ENCODE measurements at places on chromosomes 1 and 21.

DNA sequence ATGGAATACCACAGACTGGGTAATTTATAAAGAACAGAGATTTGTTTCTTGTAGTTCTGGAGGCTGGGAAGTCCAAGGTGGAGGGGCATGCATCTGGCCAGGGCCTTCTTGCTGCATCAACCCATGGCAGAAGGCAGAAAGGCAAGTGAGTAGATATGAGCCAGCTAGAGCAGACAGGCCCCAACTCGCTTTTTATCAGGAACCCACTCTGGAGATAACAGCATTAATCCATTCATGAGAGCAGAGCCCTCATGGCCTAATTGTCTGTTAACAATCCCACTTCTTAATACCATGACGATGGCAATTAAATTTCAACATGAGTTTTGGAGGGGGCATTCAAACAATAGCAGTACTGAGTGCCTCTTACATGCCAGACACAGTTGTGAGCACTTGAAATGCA lies 87.2 kb upstream of the SOX13 start:
- no peak for DNase-seq

GRCh38 chr1:109315288-109315687 lies 8.5 kb upstream of the MYBPHL start:
- DNase-seq, result no peak

DNA sequence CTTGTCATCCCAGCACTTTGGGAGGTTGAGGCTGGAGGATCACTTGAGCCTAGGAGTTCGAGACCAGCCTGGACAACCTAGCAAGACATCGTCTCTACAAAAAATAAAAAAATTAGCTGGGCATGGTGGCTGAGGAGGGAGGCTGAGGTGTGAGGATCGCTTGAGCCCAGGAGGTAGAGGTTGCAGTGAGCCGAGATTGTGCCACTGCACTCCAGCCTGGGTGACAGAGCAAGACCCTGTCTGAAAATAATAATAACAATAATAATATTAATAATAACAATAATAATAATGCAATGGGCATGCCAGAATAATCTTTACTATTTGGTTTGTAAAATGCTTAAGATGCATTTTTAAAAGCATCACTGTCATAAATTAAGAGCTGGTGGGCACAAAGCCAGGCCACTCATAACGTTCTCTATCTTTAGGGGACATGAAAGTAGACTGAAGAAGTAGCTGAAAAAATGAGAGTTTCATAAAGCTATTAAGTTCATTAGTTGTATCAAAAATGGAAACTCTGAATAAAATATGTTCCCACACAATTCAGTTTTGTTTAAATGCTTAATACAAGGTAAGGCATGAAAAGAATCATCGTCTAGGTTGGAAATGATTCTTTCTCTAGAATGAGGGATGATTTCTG lies 51.6 kb upstream of the ITPKB start:
- DNase-seq, result no peak

GRCh38 chr1:203463469-203464062 lies 12.0 kb upstream of the PRELP start:
- no peak for DNase-seq

GRCh38 chr1:18922319-18922726 lies 20.0 kb upstream of the ALDH4A1 start:
- peak; percentile 70 for DNase-seq

- no peak for DNase-seq
Observed at GRCh38 chr1:209595599-209596285, 12.2 kb downstream of the CAMK1G start.

GRCh38 chr21:37711836-37712568 lies 204.3 kb downstream of the KCNJ6 start:
- DNase-seq, result peak; percentile 37

GRCh38 chr1:100502052-100502792 lies 35.7 kb upstream of the GPR88 start:
- DNase-seq, result no peak

DNA sequence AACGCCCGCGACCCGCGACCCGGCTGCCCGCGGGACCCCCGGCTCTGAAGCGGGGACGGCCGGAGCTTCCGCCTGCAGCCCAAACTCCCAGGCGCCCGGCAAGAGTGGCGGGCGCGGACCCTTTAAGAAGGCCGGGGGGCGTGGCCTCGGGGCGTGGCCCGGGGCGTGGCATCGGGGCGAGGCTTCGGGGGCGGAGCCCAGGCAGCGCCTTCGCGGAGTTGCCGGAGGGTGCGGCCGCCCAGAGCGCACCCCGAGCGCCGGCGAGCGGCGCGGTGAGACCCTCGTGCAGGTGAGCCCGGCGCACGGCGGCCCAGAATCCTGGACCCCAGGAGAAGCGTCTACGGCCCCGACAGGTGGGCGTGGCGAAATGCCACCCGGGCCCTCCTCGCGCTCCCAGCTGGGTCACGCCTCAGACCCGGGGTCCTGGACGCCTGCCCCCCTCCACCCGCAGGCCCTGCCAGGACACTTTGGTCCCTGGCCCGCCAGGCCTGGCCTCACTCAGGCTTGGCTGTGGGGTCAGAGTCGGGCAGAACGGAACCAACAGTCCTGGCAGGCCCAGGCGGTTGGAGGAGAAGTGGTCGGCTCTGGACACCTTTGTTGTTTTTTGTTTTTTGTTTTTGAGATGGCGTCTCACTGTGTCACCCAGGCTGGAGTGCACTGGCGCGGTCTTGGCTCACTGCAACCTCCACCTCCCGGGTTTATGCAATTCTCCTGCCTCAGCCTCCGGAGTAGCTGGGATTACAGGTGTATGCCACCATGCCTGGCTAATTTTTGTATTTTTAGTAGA lies 14.4 kb downstream of the RNF223 start:
- no peak for DNase-seq

DNA sequence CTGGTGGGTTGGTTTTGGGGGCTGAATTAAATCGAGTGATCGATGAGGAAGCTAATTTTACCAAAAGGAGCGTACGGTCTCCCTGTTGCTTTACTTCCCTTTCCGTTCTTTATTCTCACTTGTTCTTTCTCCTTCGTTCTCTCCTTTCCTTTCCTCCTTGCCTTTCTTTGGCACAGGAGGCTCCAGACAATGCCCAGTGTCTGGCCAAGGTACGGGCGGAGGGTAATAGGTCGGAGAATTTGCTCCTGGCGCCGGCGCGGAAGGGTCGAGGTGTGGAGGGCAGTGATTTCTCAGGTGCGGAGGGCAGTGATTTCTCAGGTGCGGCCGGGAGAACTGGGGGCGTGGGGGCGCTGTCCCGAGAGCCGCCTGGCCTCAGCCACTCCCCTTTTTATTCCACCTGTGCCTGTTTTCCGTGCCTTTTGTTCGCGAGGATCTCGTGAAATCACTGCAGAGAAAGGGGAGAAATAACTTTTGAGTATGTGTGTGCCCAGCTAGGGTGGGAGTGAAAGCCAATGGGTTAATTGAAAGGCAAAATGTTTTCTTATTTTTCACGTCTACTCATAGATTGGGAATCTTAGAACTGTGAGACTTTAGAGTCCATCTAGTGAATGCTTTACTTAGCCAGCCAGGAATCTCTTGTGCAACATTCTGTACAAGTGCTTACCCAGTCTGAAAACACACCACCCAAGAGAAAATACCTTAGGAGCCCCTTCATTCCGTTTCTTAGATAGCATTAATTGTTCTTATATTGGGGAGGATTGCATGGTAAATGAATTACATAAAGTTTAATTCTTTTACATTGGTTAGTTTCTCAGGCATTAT lies 1.3 kb downstream of the FNBP1L start:
- no peak for DNase-seq

DNA sequence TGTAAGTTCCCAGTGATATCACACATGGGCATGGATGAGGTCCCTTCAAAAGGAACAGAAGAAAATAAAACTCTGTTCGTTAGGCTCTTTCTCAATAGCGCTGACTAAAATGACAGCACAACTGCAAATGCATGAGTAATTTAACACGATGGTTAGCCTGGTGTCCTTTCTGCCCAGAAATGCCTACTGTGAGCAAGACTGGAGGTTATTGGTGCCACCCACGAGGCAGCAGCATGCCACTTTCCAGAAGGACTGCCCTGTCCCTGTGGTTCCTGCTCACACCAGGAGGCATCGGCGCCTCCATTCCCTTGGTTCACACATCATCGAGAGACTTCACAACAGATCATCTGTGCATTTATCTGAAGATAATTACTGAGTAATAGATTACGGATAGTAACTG lies 26.2 kb downstream of the VPS26C start:
- no peak for DNase-seq

DNA sequence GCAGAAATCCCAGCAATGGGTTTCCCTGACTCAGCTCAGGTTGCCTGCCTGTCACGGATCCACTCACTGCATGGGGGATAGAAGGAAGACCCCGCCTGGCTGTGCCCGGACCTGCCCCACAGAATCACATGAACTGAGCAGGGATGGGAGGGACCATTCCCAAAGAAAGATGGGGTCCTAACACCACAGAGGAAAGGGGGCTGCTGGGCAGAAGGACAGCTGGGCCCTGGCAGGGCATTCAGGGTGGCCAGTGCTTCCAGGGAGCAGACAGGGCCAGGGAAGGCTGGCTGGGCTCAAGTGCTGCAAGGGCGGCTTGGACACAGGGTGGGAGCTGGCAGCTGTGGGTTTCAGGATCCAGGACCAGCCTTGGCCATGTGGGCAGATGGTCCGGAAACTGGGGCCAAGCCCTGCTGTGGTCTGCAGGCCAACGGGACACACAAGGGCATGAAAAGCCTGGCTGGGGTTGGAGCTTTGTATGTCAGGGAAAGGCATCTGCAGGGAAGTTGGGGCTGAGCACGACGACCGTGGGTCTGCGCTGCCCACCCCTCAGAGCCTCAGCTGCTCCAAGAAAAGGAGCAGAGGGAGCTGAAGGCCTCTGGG lies 723.9 kb downstream of the PTPRU start:
- DNase-seq, result no peak

GRCh38 chr1:28781305-28781704 lies 30.7 kb upstream of the OPRD1 start:
- no peak for DNase-seq

- no peak for DNase-seq
Observed at GRCh38 chr21:21807598-21807903, 809.3 kb downstream of the NCAM2 start.

DNA sequence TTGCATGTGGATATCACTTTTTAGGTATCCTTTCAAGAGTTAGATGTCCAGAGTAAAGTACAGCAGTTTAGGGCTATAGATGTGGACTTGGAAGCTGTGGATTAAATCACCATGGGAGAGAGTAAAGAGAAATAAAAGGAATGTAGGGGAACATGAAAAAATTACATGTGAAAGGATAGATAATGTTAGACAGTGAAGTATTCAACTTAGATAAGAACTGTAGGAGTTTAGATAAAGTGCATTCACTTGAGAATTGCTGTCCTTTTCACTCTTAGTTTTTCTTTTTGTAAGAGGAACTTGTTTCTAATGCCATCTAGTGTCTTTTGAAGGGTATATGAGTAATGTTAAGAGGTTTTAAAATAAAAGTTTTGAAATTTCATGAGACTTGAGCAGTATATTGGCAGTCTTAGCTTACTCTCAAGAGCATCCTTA lies 40.1 kb downstream of the MAST2 start:
- DNase-seq, result peak; percentile 27

GRCh38 chr1:83043244-83043643 lies 955.7 kb downstream of the TTLL7 start:
- DNase-seq, result no peak

DNA sequence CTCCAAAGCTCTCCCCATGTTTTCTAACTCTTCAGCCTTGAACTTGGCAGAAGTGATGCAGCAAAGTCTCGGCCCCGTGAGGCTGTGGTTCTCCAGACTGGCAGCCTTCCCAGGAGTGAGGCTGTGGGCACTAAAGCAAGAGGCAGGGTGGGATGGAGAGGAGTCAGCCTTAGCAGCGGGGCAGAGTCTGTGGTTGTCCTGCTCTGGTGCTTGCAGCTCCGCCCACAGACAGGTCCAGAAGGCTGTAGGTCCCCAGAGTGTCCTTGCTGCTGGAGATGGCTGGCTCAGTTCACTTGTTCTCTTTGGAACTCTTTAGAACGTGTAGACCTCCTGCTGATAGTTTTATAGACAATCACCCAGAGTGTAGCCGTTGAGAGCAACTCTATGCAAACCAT lies 142.6 kb downstream of the AJAP1 start:
- DNase-seq, result no peak

DNA sequence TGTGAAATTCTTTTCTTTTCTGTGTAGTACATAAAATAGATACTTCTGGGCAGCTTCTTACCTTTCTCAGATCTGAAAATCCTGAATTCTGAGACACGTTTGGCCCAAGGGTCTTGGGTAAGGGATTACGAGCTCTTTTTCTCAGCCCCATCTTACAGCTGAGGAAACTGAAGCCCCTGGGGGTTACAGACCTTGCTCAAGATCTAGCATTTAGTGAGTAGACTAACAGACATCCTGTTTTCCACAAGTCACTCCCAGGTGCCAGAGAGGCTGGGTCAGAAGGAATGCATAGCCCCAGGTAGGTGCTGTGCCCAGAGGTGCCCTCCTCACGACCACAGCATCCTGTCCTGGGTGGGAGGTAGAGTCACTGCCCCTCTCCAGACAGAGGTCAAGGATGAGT lies 13.2 kb upstream of the CREG1 start:
- no peak for DNase-seq

- DNase-seq, result no peak
Observed at GRCh38 chr1:224175617-224176016, 7.4 kb upstream of the DEGS1 start.

DNA sequence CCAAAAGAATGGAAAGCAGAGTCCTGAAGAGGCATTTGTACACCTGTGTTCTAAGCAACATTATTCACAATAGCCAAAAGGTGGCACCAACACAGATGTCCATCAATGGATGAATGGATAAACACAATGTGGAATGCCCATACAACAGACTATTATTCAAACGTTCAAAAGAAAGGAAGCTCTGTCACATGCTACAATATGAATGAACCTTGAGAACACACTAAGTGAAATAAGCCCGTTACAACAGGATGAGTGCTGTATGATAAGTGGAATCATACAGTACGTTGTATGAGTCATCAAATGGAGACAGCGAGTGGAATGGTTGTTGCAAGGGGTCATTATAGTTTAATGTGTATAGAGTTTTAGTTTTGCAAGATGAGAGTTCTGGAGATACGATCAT lies 80.1 kb downstream of the SH3BGR start:
- DNase-seq, result no peak

GRCh38 chr1:156601892-156602291 lies 613 bp upstream of the GPATCH4 start:
- DNase-seq, result no peak

DNA sequence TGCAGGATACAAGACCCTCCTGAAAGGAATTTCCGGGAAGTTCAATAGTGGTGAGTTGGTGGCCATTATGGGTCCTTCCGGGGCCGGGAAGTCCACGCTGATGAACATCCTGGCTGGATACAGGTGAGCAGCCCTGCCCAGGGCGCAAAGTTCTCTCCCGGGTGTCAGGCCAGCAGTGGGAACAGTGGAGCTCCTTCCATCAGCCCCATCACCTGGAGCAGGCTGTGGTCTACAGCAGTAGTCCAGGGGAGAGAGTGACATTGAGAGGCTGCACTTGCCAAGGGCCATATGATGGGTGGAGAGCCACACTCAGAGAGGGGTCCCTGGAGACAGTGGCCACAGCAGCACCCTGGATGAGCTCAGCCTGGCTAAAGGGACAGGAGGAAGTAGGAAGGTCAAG lies 44.1 kb downstream of the TFF3 start:
- DNase-seq, result no peak

- DNase-seq, result no peak
Observed at GRCh38 chr1:116139592-116140134, 28.5 kb downstream of the MAB21L3 start.

GRCh38 chr1:91717839-91718238 lies 168.1 kb downstream of the TGFBR3 start:
- no peak for DNase-seq

Data from AG09309 (cell line).